ENCODE measurements at places on chromosomes 12 and 14.

DNA sequence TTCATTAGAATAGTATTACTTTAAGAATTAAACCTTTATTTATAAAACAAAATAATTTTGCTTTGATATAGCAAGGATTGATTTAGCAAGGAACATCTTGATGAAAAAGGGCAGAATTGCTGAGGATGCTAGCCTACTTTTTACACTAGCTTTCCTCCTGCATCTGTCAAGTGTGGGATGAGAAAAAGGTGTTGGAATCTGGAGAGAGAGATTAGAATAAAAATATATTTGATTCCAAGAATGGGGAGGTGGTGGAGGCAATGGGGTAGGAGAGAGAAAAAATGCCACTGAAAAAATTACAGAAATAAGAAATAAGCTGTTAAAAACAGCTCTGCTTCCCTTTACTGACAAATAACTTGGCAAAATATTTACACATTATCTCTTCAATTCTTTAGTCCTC lies 98.9 kb downstream of the NUMB start:
- DNase-seq: no peak

DNA sequence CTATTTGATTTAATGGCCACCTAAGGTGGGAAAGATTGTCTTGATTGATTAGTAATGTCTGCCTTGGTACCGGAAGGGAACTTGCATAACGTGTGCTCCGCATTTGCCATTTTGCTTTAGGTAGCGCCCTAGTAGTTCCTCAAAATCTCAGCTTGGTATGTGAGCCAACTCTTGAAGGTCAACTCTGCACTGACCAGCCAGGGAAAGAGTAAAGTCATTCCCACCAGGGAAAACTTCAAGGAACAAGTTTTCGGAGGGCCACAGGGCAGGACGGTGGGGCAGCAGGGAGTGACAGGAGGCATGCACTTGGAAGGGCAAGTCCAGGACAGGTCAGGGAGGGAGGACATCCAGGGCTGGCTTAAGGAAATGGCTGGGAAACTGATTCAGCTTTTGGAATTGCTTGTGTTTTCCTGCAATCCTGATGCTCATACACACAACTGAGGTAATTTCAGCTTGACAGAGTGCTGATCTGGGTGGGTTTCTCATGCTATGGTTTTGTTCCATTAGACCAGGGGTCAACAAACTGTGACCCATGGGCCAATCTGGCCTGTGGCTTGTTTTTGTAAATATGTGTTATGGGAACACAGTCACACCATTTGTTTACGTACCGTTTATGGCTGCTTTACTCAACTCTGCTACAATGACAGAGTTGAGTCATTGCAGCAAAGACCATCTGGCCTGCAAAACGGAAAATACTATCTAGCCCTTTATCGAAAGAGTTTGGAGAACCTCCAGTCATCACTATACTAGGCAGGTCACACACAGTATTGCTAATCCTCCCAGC lies 184.5 kb downstream of the RBM19 start:
- no peak for DNase-seq

- DNase-seq: no peak
Measured at GRCh38 chr14:103713304-103714062, 1.8 kb downstream of the XRCC3 start.

DNA sequence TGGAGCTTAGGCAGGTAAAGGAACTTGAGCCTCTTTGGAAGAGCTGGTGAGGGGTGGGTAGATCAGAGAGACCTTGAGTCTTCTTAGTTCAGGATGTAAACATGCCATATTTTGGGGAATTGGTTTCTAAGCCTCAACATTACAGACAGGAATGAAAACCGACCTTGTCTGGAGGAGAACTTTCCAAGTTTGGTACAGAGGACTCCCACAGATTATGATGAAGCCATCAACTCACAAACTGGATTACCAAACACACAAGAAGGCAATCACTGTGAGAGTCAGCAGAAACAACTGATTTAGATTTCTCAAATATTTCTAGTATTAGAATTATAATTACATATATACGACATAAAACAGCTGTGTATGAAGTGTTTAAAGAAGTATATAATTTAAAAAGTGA lies 22.3 kb upstream of the AMN1 start:
- no peak for DNase-seq

GRCh38 chr12:80157645-80158044 lies 58.3 kb downstream of the OTOGL start:
- no peak for DNase-seq

DNA sequence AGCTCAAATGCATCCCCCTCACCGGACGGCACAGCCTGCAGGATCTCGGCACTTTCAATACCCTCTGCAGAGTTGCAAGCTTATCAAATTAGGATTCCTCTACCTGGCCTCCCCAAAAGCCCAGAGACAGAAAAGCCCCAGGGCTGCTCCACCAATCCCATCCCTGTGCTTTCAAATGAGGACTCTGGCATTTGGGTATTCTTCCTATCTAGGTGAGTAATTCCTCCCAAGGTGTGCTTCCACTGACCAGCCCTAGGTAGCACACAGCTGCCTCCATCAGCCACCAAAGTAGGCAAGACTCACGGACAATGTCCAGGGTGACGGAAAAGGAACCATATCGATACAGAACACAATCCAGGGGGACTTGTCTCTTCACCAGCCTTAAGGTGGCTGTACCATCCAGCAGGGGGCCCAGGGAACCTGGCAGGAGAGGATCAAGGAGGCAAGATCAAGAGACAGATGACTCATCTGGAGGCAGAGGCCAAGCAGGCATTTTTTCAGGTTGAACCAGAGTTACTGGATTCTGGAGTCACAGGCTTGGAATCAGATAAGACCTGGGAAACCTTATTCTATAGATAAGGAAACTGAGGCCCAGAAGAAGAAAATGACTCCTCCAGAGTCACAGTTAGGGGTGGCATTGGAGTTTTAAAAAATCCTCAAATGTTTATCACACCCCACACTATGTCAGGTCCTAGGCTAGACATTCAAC lies 9.9 kb downstream of the PMEL start:
- DNase-seq: no peak

GRCh38 chr12:121295116-121295745 lies 1.3 kb downstream of the CAMKK2 start:
- no peak for DNase-seq

GRCh38 chr12:5780536-5780935 lies 164.5 kb downstream of the ANO2 start:
- no peak for DNase-seq

DNA sequence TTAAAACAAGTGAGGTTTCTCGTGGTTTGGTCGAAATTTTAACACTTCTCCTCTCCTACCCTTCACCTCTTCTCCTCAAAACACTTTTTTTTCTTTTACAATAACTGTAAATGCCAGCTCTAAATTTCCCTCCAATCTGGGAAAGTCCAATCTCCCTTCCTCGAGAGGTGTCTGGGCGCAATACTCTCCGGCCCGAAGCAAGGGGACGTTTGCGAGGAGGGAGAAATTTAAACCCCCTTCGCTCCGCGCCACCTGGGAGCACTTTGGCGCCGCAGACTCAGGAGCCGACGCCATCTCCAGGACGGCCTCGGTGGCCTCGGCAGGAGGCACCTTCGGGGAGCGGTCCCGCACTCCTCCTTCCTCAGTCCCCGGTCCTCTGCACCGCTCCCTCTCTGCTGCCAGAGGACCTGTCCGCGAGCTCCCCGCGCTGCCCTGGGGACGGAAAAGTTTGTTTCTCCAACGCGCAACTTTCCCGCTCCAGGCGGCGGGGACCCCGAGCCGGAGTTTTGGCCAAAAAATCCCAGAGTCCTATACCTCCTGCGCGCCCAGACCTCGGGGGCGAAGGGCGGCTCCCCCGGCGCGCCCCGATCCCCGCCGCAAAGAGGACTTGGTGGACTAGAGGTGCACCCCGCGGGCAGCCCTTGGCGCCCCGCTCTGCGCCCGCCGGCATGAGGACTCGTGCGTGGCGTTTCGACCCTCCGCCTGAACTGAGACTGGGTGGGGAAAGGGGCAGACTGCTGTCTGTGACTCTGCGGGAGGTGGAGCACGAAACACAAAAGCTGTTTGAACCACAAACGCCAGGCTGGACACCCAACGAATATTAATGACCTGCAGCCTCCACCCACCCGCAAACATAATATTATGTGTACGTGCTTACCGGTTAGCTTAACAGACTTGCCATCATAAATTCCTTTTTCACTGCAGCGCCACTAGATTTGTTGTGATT lies 95.2 kb upstream of the HMGA2 start:
- DNase-seq: no peak

DNA sequence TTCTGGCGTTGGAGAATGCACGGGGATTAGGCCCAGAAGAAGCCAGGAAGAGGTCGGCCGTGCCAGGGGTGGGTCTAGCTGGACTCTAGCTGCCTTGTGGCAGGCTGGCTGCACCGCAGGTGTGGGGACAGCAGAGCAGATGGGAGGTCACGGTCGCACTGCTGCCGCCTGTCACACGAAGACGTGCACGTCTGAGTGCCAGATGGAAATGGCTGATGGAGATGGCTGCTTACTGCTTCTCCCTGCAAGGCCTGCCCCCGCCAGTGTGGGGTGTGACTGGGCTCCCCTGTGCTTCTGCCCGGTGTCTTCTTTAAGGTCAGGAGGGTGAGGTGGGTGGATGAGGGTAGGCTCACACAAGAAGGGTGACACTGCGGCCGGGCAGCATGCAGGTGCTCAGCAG lies 79.0 kb downstream of the MOK start:
- no peak for DNase-seq

DNA sequence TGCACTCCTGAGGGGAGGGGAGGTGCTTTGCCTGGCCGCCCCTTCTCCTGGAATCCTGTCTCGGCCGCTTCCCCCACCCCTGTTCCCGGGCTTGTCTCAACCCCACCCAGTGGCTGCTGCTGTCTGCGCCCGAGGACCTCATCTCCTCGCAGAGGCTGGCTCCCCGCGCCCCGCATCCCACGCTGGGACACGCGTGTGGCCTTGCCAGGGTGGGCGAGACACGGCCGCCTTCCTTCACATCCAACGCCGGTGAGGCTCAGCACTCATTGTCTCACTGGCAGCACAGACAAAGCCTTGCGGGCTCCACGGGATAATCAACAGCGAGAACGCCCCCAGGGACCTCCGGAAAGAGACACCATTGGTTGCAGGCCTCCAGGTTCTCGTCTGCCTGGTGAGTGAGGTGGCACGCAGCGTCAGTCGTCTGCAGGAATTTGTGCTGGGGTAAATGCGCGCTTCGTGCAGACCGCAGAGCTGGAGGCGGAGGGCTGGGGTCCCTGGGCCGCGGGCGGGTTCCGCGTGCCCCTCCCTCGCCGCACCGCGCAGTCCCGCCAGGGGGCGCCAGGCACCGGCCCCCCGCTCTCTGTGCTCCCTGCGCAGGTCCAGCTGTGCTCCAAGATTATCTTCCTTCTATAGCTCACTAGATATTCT lies 26.8 kb downstream of the CCDC177 start:
- no peak for DNase-seq

DNA sequence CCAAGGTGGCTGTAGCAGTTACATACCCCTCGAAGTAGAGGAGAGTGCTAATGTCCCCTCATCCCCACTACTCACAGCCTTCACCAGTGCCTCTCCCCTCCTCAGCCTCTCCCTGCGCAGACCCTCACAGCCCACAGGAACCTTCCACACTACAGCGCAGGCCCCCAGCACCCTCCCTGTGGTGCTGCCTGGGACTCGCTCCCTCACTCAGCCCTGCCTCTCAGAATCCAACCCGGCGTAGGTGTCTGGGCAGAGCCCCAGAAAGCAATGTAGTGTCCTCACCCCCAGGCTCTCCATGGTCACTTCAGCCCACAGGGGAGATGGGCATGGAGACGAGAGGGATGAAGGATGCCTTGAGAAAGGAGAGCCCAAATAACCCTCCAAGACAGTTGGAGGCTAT lies 10.9 kb upstream of the ZNF740 start:
- DNase-seq: no peak

GRCh38 chr14:64478634-64479250 lies 13.4 kb downstream of the AKAP5 start:
- no peak for DNase-seq

- DNase-seq: no peak
Measured at GRCh38 chr12:1869145-1869544, 48.8 kb downstream of the LRTM2 start.

DNA sequence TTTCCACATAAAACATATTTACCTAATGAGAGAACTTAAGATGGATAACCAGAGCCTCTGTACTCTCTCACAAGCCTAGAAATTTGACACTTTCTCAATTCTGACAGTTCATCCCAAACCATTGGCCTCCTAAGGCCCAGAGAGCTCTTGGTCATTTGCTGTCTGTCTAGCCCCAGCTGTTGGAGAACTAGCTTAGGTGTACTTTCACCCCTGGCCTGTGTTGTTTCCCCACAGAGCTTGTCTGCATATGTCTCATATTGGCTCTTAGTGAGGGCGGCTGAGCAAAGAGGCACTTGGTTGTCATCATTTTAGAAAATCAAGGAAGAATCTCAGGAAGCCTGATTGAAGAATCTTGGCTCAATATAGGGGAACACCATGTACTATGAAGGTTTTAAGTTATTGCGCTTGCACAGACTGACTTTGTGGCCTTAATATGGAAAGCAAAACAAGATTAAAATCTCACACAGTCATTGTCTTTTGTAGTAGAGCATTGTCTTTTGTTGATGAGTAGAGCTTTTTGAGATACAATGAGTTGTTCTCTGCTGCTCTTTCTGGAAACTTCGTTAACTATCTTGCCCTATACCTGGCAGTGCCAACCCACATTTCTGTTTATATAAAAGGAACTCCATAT lies 324.6 kb downstream of the RAD51B start:
- DNase-seq: no peak

DNA sequence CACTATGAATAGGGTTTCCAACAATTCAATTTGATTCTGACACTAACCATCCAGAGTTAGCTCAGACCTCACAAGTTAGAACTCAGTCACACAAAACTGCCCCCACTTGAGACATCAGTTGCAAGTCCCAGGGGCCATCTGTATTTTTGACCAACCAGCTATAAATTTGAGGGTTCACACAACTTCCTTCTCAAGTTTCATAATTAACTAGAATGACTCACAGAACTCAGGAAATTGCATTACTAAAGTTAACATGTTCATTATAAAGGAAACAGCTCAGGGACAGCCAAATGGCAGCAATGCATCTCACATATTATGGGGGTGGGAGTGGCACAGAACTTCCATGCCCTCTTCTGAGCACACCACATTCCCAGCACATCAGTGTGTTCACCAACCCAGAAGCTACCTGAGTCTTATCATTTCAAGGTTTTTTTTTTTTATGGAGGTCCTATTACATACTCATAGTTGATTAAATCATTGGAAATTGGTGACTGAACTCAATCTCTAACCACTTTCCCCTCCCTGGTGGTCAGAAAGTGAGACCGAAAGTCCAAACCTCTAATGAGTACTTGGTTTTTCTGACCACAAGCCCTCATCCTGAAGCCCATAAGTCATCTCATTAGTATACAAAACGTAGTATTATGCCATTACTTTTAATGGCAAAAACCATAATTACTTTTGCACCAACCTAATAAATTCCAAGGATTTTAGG lies 1721.5 kb upstream of the SEL1L start:
- DNase-seq: no peak

GRCh38 chr14:99436247-99437180 lies 44.1 kb downstream of the SETD3 start:
- no peak for DNase-seq

DNA sequence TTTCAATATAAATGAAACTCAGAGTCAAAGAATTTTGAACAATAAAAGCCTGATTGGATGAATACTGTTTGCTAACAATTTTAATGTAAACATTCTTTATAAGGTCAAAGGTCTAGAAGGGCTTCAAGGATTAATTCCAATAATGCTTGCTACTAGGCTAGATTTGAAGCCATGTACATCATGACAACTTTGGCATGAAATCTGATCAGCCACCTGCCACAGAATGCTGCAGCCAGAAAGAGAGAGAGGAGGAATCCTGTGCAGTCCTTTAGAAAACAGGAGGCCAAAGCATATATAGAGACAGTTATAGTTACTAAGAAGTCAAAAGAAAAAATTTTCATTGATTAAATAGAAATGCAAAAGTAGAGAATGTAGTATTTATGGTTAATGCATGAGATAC lies 47.1 kb downstream of the ABCD2 start:
- DNase-seq: no peak
